RPMI8226 (cell line): ENCODE measurements at places on chromosomes 7 and 10.

- no peak for DNase-seq
Observed at GRCh38 chr10:126519992-126520391, 131.7 kb upstream of the ADAM12 start.

- DNase-seq = no peak
Observed at GRCh38 chr7:119037941-119038340, 813.4 kb downstream of the ANKRD7 start.

DNA sequence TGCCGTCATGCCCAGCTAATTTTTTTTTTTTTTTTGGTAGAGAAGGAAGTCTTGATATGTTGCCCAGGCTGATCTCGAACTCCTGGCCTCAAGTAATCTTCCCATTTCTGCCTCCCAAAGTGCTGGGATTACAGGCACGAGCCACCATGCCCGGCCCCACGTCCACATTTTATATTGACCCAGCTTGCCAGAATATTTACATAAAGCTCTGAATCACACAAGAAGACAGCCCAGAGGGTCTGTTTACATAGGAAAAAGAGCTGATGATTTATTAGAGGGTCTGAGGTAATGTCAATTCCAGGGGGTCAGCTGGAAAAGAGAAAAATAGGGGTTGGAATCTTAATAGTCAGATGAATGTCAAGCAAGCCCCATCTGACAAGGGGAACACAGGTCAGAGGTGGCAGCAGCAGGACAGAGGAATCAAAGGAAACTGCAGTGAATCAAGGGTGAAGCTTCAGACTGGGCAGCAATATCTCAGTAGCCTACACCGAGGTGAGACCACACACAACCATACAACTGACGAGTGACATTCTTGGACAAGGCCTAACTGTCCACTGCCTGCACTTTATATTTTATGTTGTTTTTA is 15.8 kb upstream of the SLF2 start:
- DNase-seq = no peak

- DNase-seq = no peak
Observed at GRCh38 chr10:49613165-49613881, 514 bp upstream of the CHAT start.

- DNase-seq = no peak
Observed at GRCh38 chr7:139044813-139045794, 9.3 kb upstream of the ZC3HAV1L start.

DNA sequence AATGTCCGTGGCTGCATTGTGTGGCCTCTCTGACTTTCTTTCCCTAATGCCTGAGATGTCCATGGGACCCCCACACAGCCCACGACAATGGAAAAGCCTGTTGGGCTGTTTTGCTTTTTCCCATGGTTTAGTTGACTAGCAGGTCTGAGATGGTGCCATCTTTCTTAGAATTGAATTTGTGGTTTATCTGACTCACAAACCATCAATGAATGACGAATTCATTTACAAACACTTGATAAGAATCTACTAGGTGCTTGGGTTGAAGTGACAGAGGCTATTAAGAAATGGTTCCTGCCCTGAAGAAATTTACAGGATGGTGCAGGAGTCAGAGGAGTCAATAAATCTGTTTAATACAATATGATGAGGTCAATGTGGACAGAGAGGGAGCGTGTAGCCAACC is 75.4 kb downstream of the OTUD1 start:
- DNase-seq = no peak

- DNase-seq = peak; percentile 21
Observed at GRCh38 chr7:70316745-70317144, 718.5 kb downstream of the AUTS2 start.

- DNase-seq = no peak
Observed at GRCh38 chr10:71357792-71358265, 38.8 kb downstream of the SLC29A3 start.

- DNase-seq = no peak
Observed at GRCh38 chr10:3323865-3324498, 151.4 kb upstream of the PITRM1 start.

DNA sequence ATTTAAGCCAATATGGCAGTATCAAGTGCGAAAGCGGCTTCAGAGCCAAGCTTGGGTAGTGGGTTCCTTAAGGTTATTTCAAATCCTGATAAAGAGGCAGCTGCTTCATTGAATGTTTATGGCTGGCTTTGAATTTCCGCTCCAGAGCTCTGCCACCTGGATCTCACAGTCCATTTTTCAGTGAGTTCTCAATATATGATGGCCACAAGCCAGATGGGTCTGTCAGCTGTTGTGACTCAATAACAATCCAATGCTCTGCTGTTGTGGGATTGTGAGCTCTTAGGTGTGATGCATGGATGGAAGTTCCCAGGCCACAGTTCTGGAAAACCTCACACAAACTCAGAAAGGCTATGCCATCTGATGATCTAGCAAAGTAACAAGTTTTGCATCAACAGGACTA is 743.8 kb upstream of the LRRN3 start:
- DNase-seq = no peak

GRCh38 chr10:109418795-109419194 is 504.5 kb downstream of the XPNPEP1 start:
- no peak for DNase-seq

DNA sequence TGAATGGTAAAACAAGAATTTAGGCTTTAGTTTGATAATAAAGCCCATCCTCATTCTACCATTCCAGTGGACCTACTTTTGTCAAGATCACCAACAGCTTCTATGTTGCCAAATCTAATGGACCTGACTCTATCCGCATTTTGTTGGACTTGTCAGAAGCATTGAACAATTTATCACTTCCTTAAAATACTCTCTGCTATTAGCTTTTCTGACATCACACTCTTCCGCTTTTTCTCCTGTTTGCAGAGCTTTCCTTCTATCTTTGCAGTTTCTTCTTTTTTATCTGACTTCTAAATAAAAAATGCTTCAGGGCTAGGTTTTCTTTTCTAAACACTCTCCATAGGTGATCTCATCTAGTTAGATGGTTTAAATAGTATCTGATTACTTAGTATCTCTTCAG is 42.7 kb upstream of the SMIM30 start:
- DNase-seq = no peak

DNA sequence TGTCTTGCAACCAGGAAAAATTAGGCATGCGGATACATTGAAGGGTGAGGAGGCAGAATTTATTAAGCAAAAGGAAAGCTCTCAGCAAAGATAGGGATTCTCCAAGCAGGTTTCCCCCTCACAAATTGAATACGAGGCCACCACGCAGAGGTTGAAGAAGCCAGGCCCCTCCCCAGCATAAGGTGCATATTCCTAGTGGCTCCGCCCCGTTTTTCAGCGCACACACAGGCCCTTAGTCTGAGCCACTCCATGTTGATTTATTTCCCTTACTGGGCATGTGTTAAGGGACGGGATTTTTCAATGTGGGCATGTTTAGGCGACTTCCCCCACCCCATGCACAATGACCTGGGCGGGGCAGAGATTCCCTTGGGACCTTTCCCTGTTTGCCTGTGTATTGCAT is 24.9 kb downstream of the PPP2R2D start:
- no peak for DNase-seq

DNA sequence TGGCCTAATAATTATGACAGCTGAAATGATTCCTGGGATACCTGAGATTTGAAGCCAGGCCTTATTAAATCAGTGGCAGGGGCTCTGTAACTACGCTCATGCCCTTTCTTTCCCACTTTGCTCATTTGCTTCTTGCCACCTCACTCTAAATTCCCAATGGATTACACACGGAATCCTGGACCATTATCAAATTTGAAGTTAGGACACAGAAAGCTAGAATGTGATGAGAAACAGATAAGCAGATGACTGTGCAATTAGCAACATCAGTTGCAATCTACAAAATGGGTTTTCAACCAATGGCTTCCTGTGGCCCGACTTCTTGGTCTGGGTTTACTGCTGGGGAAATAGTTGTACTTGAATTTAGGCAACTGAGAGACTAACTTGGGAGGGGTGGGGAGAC is 374.3 kb downstream of the INHBA start:
- no peak for DNase-seq

DNA sequence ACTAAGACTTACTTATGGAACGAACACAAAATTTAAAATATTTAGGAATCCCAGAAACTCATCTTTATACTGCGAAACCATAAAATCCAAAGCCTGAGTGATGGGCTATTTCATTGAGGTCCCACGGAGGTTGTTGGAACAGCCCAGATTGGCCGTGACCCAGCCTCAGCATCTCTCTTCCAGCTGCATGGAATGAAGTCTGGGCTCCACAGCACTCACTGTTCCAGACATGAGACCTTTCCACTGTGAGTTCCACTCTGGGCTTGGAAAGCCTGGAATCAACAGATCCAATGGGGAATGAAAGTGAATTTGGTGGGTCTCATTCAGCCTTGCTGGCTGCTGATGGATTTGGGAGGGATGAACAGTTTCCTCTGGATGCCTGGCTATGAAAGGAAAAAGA is 184.9 kb downstream of the EMX2 start:
- no peak for DNase-seq

DNA sequence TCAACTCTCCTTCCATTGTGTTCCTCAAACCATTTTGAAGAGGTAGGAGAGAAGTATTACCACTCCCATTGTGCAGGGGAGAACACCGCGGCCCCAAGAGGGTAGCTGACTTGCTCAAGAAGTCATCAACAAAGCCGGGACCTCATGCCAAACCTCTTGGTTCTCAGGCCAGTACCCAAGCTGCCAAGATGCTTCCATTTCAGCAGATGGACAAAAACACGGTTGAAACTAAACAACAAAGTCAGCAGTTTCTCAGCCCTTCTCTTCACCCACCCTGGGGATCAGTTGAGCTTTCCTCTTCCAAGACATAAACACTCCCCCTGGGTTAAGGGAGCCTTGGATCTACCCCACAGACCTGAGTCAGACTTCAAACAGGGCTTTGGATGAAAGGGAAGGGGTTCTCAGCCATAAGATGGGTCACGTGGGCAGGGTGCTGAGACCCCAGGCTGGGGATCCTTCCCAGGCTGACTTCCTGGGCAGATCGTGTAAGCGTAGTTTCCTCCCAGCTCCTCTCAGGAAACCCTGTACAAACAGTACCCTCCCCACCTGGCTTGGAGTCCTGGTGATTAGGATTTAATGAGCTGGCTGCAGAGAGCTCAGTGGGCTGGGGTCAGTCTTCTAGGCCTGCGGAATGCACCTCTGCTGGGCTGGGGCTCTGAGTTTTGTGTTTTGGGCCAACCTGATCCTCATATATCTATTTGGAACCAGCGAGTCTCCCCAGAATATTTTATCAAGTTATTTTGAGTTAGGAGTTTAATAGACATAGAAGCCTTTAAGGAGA is 27.3 kb downstream of the EMX2 start:
- no peak for DNase-seq

DNA sequence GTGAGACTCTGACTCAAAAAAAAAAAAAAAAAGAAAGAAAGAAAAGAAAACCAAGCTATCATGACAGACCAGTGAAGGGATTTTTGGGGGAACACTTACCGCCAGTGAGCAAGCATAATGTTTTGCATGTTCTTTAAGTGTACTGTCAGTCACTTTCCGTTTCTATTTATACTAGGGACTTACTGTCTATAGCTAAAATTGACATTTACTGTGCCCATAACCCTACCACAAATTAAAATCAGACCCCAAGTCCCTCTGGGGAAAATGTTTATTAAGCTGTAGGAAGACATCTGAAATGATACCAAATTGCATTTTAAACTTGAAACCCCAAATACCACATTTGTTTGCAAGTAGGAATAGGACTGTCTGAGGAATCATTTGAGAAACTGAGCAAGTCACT is 252.8 kb downstream of the TRIL start:
- no peak for DNase-seq

- no peak for DNase-seq
Observed at GRCh38 chr7:94391726-94392392, 2.8 kb upstream of the COL1A2 start.

DNA sequence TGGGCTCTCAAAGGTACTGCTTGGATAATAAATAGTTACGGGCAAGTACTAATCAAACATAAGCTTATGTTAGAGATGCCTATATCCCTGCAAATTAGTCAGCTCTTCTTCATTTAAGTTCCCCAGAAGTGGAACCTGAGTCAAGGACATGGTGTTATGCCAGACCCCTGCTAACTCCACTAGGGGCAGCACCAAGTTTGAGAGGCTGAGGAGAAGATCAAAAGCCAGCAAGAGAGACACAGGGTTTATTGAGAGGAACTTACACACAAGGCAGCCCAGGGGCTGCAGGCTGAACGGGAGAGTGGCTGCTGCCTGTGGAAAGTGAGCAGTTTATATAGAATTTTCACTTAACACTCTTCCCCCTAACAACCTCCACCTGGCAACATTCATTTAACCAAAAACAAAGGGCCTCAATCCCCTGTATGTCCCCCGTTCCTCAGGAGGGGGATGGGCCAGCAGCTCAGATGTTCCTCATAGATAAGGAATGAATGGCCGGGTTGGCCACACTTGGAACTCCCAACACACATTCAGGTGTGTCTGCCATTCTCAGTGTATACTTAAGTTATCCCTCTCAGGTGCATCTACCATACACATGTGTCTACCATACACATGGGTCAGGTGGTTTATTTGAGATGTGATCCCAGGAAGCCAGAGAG is 62.6 kb upstream of the GHITM start:
- no peak for DNase-seq

DNA sequence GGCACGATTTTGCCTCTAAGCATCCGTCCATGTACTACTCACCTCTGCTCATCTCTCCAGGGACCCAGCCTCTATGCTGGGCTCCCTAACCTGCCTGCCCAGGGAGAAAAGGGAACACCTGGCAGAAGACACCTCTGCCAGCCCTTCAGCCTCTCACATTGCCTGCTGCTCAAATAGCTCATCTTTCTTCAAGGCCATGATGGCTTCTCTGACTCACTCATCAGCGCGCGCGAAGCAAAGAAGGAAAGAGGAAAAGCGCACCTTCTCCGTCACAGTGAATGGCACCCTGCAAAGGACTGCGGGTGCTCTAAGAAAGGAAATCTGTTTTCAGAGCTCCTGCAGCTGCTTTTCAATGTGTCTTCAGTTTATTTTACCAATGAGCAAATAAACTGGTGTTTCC is 174.0 kb downstream of the PRKAG2 start:
- no peak for DNase-seq

- no peak for DNase-seq
Observed at GRCh38 chr7:25830215-25830614, 321.8 kb upstream of the NFE2L3 start.

- DNase-seq = no peak
Observed at GRCh38 chr10:121282797-121283515, 315.3 kb downstream of the FGFR2 start.

- peak; percentile 64 for DNase-seq
Observed at GRCh38 chr7:150356265-150356897, 12.2 kb upstream of the REPIN1 start.

GRCh38 chr7:107147464-107148393 is 21.1 kb upstream of the HBP1 start:
- peak; percentile 59 for DNase-seq
